Activated T-cell treated with anti-CD3 and anti-CD28 coated beads, Interleukin-2, amount 50 U/mL, for 48 hours (primary cell): ENCODE measurements at places on chromosomes 11 and 22.

GRCh38 chr22:16953206-16954059 lies 54.6 kb downstream of the GAB4 start:
- no peak for DNase-seq

GRCh38 chr11:75656044-75656727 lies 12.7 kb downstream of the MAP6 start:
- DNase-seq: no peak

GRCh38 chr11:62514151-62514550 lies 32.5 kb downstream of the AHNAK start:
- no peak for DNase-seq

GRCh38 chr22:48555606-48556005 lies 1272.1 kb downstream of the BRD1 start:
- no peak for DNase-seq

GRCh38 chr11:108895579-108896480 lies 231.0 kb downstream of the DDX10 start:
- no peak for DNase-seq

- DNase-seq: no peak
Observed at GRCh38 chr11:84290647-84291046, 1004.5 kb upstream of the CCDC90B start.

GRCh38 chr11:134503596-134503995 lies 91.6 kb upstream of the B3GAT1 start:
- no peak for DNase-seq

DNA sequence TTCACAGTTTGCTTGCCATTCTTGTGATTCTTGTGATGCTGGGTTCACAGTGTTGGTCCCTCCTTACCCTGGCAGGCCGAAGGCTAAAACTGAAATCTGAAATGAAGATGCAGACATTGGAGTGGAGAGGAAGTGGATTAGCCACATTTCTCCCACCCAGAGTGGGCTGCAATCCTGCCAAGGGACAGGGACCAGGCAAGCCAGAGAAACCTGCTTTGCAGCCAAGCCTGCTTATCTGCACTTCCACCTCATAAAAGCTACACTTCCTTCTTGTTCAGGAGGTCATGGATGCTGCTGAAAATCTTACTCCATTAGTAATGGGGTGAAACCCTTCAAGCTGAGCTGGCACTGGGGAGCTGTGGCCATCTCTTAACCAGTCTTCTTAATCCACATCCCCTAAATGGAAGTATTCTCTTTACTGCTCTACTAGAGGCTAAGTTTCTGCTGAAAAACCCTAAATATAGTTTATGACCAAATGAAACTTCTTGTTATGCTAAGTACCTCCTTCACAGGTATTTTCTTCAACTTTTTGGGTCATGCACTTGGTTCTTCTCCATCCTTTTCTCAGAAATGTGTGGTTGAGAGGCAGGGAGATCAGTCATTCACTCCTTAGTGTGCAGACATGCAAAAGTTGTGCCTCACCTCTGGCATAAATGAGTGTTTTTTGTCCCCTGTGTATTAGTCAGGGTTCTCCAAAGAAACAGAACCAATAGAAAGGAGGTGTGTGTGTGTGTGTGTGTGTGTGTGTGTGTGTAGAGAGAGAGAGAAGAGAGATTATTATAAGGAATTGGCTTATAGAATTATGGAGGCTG lies 133.9 kb upstream of the BMAL1 start:
- no peak for DNase-seq

GRCh38 chr11:86923999-86924766 lies 31.0 kb downstream of the FZD4 start:
- no peak for DNase-seq

DNA sequence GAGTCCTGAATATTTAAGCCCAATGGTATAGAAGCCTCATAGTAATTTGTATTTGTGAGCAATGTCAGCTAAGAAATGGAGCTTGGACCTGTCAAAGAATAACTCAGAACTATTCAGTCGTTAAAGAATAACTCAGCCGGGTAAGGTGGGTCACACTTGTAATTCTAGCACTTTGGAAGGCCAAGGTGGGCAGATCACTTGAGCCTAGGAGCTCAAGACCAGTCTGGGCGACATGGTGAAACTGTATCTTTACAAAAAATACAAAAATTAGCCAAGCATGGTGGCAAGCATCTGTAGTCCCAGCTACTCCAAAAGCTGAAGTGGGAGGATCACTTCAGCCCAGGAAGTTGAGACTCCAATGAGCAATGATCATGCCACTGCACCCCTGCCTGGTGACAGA lies 1526.5 kb downstream of the LRRC4C start:
- DNase-seq: no peak

DNA sequence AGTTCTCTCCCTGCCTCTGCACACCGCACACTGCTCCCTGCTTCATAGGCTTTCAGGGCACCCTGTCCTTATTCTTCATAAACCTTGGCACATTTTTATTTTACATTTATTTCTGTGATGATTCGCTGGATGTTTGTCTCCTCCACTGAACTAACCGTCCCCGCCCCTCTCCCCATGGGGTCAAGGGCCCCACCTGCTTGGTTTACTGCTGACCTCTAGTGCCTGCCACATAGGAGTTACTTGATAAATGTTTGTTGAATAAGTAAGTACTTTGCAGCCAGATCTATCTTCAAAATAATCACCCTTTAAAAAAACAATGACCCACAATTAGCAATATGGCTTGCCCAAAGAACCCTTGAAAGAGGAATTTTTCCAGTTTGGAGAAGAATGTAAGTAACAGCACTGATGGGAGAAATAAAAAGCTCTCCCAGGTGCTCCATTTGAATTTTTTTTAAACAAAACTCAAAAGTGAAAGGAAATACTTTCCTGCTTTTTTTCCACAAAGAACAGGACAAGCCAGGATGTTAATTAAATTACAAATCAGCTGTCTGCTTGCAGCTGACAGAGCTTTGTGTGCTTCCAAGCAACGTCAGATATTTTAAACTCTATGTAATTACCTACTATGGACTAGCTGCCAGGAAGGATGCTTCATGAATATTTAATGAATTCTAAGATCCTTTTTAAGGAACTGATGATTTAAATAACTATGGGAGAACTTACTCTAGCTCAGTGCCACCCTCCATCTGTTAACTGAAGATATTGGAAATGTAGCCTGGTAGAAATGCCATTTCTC lies 1083.6 kb downstream of the DLG2 start:
- no peak for DNase-seq

DNA sequence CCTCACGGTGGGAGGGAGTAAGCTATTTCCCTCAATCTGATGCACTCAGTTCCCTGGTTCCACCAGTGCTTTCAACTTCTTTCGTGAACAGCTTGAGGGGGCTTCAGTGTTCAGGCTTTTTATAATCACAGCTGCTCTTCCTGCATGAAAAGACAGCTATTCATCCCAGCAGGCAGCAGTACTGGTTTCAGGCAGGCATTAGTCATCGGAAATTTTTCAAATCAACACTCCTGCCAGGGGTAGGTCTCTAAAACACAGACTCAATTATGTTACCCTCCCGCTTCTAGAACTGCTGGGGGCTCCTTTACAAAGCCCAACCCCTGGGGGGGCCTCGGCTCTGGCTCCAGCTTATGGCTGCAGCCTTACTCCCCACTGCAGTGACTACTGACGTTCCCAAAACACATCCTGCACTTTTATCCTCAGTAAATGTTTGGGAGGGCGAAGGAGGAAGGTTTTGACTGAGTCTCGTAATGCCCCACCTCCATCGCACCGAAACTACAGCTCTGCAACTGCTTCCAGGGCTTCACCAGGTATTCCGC lies 5.8 kb downstream of the POLDIP3 start:
- DNase-seq: peak; percentile 35

DNA sequence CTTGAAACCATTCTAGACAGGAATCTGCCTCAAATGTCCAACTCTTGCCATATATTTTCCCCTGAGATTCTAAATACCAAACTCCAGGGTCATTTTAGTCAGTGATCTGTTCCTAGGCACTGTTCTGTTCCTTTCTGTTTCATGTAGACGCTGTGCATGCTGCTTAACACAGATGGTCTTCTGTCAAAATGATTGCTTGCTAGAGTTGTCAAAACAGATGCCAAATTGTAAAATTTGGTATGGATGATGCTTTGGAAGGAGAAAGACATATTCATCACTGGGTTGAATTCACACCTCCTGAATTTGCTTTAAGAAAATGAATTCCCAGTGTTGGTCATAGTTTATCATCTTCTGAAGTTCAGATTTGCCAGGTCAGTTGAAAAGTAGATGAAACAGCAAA lies 425.9 kb downstream of the ETS1 start:
- DNase-seq: no peak

- no peak for DNase-seq
Observed at GRCh38 chr11:83025267-83025704, 46.4 kb downstream of the RAB30 start.

DNA sequence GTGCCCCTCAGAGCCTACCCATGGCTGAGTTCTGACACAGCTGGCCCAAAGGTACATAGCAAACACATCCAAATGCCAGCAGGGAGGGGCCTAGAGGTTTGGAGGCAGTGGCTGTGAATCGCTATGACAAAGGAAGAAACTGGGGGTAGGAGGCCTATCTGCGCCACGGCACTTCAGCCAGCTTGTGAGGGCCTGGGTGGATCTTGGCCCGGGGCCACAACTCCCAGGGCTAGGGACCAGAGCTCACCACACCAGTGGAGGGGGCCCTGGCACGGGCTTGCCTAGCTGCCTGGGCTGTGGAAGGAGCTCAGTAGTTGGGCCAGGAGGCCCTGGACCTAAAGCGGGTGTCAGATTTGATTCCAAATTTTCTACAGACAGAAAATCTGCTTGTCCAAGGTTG lies 9.4 kb upstream of the NAP1L4 start:
- no peak for DNase-seq

- no peak for DNase-seq
Observed at GRCh38 chr11:134944131-134944530, 532.1 kb upstream of the B3GAT1 start.

- DNase-seq: no peak
Observed at GRCh38 chr11:64594159-64594939, 3.3 kb downstream of the SLC22A12 start.

- DNase-seq: peak; percentile 5
Observed at GRCh38 chr11:44004452-44005062, 43.2 kb upstream of the ACCSL start.

- DNase-seq: no peak
Observed at GRCh38 chr22:36850056-36850455, 10.8 kb upstream of the NCF4 start.

- peak; percentile 78 for DNase-seq
Observed at GRCh38 chr11:134224710-134225664, 516 bp downstream of the VPS26B start.

DNA sequence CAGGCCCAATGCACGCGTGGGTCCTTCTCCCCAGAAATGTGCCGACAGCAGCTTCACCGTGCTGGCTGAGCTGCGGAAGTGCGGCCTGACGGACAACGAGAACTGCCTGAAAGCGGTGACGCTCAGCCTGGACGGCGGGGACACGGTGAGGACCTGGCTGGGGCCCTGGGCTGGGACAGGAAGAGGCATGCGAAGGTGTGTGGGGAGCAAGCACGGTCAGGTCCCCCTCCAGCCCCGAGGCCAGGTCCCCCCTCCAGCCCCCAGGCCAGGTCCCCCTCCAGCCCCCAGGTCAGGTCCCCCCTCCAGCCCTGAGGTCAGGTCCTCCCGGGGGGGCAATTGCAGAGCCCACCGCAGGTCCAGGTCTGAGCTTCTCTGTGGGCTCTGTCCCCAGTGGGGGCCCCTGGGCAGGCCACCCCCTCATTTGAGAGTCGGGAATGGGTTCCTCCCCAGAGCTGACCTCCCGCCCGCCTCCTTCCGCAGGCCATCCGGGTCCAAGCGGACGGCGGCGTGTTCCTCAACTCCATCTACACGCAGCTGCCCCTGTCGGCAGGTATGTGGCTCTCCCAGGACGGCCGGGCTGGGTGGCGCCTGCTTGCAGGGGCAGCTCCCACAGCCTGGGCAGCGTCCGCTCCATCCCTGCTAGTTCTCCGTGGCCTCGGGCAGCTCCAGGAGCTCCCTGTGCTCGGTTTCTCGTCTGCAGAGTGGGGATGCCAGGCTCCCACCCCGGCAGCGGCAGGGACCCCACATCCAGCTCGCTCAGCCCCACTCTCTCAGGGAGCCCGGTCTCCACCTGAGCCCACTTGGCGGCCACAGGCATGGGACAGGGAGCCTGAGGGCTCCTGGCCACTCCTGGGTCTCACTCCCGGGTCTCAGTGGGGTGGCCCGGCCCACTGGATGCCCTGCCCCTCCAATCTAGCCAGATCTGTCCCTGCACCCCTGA lies 7.9 kb downstream of the MUC5B start:
- no peak for DNase-seq

DNA sequence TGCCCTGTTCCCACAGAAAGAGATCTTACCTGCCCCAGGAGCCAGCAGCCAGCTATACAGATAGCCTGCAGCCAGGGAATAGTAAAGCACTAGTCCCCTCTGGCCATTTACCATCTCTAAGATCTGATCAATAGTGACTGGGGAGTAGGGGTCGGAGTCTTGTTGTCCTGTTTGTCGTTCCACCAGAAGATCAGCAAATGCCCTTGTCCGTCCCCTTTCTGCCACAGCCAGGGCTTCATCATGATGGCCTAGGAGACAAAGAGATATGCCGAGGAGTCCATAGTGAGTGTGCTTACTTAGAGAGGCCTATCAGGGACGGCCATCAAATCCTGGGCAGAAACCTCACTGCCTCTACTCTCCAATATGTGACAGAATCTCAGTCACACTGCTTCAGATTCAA lies 177.1 kb upstream of the PITPNB start:
- no peak for DNase-seq

DNA sequence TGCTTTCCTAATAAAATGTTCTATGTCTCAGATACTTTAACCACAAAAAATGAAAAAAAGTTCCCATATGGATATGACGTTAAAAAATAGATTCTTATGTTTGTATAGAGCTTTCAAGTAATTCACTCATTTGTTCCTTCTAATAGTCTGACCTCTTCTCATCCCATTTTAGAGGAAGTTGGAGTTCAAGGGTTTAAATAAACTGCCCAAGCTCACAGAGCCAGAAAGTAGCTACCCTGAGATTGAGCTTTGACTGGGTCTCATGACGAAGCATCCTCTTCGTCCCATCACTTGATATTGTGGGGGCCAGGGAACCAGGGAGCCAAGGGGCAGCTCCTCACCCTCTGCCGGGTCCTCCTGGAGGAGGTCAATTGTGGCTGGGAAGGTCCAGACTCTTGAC lies 116.3 kb downstream of the CCDC81 start:
- DNase-seq: no peak

DNA sequence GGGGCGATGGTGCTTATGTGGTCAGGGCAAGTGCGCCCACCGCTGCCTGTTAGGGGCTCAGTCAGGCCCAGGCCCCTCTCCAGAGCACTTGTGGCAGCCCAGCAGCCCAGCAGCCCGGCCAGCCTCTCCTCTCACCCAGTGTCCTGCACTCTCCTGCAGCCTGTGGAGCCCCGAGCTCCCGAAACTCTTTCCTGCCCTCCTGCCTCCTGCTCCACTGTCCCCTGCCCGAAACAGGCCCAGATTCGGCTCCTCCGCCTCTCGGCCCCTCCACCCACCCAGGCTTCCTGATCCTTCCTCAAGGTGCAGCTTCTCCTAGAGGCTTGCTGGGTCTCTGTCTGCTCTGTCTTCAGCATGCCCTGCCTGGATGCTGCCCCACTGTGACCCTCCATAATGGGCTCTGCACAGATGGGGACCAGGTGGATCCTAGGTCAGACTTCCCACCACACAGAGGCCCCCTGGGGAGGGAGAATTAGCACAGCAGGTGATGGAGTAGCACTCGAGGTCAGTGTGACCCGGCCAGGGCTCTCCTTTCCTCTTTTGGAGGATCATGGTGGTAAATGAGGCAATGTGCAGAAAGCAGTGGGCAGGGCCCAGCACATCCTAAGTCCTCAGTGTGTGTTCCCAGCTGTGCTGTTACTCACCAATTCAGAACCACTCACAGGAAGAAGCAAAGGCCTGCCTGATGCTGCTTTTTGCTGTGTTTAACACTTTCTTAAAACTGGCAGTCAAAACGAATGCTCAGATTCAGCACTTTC lies 18.6 kb upstream of the NAP1L4 start:
- DNase-seq: no peak
